ENCODE measurements at places on chromosomes 3 and 15.

GRCh38 chr3:60268123-60268522 is 983.1 kb downstream of the FHIT start:
- no peak for DNase-seq

DNA sequence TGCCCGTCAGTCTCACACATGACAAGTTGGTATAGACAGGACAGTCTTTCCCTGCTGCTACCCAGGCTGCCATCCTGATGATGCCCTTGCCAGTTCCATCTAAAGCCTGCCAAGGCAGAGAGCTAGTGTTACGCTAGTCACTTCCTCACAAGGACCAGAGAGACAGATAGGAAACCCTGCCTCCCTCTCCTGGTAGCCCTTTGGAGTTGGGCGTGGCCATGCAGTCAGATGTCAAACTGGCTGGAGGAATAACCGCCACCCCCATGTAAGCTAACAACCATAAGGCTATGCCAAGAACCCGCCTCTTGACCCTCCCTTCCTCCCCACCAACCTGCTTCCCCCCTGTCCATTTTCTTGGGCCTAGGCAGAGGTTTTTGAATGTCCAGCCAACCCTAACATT is 2.8 kb downstream of the TMEM115 start:
- no peak for DNase-seq

DNA sequence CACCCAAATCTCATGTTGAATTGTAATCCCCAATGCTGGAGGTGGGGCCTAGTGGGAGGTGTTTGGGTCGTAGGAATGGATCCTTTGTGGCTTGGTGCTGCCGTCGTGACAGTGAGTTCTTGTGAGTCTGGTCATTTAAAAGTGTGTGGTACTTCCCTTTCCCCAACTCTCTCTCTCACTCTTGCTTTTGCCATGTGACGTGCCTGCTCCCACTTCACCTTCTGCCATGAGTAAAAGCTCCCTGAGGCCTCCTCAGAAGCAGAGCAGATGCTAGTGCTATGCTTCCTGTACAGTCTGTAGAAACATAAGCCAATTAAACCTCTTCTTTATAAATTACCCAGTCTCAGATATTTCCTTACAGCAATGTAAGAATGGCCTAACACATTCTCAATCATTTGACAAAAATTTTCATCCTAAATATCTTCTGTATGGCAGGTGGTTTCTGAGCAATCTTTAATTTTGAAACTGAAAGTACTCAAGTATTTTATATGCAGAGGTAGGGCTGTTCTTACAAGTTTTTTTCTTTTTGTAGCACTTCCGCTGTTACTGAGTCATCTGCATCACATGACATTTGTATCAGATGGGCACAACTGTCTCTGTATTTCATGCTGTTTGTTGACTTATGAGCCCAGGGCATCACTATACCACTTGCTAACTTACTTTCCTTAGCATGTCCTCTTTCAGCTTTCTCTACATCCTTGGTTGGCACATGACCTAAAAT is 8.8 kb downstream of the RPL39L start:
- DNase-seq = peak; percentile 26

GRCh38 chr15:70426096-70426821 is 328.5 kb upstream of the TLE3 start:
- no peak for DNase-seq

DNA sequence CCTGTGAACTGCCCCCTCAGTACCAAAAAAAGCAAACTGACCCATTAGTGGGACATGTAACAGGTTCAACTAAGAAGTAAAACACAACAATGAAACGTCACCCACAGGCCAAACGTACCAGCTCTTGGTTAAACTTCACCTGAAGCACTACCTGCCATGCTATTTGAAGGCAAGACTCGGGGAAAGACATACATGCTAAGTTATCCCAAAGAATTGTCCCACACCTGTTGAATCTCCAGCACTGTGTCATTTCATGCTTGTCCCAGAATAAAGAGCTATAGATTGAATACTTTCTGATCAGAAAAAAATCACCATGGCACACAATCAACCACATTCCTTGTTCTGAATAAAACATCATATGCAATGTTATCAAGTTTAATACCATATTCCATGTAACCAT is 195.4 kb upstream of the WNT5A start:
- no peak for DNase-seq

DNA sequence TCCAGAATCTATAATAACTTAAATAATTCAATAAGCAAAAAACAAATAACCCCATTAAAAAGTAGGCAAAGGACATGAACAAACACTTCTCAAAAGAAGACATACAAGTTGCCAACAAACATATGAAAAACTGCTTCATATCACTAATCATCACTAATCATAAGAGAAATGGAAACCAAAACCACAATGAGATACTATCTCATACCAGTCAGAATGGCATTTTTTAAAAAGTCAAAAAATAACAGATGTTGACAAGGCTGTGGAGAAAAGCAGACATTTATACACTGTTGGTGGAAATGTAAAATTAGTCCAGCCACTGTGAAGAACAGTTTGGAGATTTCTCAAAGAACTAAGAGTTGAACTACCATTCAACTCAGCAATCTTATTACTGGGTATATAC is 19.5 kb upstream of the ZMAT3 start:
- no peak for DNase-seq

DNA sequence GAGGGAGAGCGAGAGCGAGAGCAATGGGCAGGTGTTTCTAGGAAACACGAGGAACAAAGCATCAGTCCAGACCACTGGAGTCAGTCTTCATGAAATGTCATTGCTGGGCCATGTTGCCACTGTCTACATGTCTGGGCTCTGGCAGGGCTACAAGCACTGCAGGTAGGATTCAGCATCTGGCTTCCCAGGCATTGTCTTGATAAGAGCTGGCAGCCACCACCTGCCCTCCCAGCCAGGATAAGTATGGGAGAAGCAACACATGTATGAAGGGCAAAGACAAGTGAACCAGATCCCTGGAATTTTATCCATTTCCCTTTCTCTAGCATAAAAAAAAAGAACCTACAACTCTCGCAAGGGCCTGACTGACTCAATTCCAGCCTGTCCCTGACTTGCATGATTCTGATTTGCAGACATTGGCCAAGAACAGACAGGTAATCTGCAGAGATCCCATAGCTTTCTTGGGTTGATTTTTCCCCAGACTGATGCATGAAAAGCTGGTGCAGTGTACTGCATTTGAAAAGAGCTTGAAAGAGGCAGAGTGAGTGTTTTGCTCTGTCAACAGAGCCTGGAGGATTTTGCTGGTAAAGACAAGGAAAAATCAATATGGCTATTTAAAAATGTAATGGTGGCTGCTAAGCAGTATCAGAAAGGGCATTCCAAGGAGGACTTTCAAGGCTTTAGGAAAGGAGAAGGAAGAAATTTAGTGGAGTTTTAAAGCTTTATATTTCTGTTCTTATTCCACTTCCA is 157.2 kb upstream of the MYRIP start:
- DNase-seq = no peak

- no peak for DNase-seq
These were observed 118.9 kb upstream of the IGF1R start for GRCh38 chr15:98529205-98530145.

GRCh38 chr15:52486003-52486996 is 42.4 kb downstream of the MYO5A start:
- DNase-seq = no peak
